Renal cortical epithelial cell (primary cell): ENCODE measurements at places on chromosomes 16 and 17.

DNA sequence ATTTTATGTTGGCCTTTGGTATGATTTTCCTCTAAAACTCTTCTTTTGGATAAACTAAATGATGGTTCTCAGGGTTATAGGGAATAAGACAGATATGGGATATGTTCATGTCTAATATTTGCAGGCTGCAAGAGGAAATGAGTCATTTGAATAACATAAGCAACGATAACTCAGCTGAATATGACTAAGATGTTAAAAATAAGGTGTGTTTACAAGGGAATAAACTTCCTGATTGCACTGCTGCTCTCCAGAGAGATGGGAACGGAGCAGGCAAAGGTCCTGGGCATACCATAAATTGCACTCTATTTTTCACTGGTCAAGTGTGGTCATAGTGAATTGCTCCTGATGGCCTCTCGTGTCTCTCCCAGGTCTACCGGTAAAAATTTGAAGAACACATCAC, 666.2 kb downstream of the TOX3 start:
- DNase-seq = peak; percentile 43

DNA sequence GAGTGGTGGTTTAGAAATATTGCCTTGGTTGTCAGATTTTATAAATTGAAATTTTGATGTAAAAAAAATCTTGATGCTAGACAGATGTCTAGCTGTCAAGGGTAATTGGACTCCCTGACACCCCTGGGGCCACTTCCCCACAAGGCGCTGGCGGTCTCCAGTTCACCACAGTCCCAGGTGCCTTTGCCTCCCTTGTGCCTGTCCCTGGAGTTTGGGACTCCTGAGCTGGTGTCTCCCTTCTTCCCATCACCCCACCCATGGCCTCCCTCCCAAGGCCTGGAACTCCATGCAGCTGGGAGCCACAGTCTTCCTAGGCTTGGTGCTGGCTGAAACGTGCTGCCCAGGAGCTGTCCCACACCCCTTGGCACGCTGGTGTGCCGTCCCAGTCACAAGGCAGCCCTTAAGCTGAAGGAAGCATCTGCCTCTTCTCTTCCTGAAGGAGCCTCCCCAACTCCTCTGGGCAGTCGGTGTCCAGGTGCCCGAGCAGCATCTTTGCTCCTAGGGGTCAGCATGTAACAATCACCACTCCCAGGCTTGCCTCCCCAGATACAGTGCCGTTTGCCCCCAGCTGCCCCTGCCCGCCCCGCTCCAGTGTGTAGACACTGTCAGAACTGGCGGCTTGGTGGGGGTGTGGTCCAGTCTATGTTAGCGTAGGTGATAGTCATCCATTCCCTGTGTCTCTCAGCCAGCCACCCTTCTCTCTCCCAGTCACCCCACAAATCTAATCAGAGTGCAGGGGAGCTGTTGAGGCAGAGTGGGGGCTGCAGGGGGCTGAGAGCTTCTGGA, 26.2 kb downstream of the POLR3E start:
- no peak for DNase-seq

- no peak for DNase-seq
These were observed 578 bp downstream of the MYCBPAP start for GRCh38 chr17:50508573-50509460.

DNA sequence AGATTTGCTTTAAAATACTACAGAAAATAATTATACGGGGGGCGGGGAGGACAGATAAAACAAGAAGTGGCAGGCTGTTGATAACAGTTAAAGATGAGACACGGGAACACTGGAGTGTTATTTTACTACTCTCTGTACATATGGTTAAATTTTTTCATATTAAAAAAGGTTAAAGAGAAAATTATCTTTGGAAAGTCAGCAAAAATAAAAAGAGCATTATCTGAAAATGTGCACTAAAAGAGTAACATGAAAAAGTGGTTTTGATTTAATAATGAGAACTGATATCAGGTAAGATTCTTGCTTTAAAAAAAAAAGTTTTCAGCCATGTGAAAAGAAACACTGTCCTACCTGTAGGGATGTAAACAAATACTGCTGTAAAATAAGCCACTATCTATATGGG, 46.9 kb downstream of the ERN1 start:
- no peak for DNase-seq

- peak; percentile 43 for DNase-seq
These were observed 20.2 kb downstream of the FBXO39 start for GRCh38 chr17:6796017-6796886.

- DNase-seq = no peak
These were observed 53.4 kb upstream of the CBX4 start for GRCh38 chr17:79892457-79893241.

DNA sequence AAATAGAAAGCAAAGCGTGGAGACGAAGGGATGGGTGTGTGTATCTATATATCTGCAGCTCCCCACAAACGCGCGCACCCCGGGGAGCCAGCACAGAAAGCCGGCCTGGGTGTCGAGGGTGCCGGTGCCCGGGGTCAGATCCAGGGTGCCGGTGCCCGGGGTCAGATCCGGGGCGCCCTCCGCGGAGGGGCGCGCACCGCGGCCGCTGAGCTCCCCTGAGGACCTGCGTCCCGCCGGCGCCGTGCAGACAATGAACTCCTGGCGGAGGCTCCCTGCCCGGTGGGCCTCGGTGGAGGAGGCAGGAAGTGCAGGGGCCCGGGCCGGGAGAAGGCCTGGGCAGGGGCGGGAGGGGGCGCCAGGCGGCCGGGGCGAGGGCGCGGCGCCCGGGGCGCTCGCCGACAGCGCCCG, 1.1 kb downstream of the ZNF423 start:
- DNase-seq = no peak

DNA sequence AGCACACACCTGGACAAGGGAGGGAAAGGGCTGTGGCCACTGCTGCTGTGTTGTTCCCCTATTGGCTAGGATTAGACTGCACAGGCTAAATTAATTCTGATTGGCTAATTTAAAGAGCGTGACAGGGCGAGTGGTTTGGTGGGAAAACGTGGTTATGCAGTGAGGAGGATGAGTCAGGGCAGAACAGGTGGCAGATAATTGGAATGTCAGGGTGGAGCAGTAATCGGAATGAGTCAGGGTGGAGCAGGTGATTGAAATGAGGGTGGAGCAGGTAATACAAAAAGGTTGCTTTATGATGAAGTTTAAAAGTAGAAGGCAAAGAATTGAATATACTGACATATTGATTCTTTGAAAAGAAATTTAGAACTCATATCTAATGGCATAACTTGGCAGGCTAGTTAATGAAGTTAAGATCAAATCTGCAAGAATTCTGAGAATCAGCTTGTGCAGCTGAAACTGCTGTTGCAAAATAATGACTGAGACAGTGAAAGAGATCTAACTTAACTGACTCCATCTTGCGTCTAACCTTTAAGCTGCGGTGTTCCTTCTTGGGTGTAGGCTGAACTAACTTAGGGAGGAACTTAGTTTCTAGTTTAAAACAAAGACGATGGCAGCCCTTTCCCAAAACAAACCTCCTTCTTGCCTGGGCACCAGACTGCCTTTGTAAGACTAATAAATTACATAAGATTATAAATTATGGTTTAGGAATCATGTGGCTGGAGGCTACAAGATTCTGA, 174.3 kb downstream of the UTP18 start:
- DNase-seq = no peak

DNA sequence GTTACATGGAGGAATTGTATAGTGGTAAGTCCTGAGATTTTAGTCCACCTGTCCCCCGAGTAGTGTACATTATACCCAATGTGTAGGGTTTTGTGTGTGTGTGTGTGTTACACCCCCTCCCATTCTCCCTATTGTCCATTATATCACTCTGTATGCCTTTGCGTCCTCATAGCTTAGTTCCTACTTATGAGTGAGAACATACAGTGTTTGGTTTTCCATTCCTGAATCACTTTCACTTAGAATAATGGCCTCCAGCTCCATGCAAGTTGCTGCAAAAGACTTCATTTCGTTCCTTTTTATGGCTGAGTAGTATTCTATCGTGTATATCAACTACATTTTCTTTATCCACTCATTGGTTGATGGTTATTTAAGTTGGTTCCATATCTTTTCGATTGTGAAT, 635 bp upstream of the FA2H start:
- DNase-seq = no peak

DNA sequence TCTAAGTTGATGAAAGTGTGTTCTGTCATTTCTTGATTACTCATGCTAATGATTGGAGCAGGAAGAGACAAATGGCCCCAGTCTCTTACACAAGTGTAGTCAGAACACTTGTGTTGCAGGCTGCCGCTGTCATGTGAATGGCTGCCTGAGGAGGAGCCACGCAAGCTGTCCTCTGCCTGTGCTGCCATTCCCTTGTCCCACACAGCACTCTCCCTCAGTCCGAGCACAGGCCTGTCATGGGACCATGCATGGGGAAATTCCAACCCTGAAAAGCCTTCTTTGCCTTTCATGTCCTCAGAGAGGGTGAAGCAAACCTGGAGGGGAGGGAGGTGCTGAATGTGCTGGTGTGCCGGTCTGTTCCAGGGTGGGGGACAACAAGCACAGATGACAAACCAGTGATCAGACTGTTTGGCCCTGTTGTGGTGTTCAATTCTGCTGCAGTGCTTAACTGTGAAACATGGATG, 109.4 kb downstream of the MRTFB start:
- DNase-seq = no peak

- no peak for DNase-seq
These were observed 45.1 kb upstream of the MLYCD start for GRCh38 chr16:83853834-83854233.

GRCh38 chr17:72471296-72471695, 350.5 kb downstream of the SOX9 start:
- peak; percentile 64 for DNase-seq

DNA sequence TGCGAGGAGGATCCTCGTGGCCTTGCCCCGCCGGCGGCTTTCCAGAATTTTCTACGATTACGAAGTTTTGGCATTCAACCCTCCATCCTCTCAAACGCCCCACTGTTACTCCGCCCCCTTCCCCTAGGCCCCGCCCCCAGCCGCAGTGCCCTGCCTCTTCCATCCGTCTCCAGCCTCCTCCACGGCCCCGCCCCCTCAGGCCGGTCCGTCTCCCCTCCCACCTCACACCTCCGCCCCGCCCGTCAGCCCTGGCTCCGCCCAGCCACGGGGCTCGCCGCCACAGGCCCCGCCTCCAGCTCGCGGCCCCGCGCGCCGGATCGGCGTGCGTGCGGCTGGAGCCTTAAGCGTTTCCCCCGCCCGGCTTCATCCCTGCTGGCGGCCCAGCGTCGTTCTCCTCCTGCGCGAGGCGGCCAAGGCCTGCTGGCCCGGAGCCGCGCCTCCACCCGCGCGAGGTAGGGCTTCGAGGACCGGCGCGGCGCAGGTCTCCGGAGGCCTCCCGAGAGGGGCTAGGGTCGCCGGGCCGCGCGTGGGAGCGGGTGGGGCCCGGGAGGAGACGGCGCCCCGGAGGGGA, at the start of the genes C17orf67 and DGKE:
Gene C17orf67, minus strand, starts transcription at position 112 of the 571 bp plus-strand sequence. CDS start 18,110 bp downstream, outside the sequence.
Gene DGKE, plus strand, starts transcription at position 343 of the 571 bp plus-strand sequence. CDS start 645 bp downstream, outside the sequence.
- peak; percentile 74 for DNase-seq
